Stimulated activated CD8-positive, alpha-beta memory T cell treated with anti-CD3 and anti-CD28 coated beads, Interleukin-4, amount 100 ng/mL, for 4 hours (primary cell): ENCODE measurements at places on chromosomes 4 and X.

DNA sequence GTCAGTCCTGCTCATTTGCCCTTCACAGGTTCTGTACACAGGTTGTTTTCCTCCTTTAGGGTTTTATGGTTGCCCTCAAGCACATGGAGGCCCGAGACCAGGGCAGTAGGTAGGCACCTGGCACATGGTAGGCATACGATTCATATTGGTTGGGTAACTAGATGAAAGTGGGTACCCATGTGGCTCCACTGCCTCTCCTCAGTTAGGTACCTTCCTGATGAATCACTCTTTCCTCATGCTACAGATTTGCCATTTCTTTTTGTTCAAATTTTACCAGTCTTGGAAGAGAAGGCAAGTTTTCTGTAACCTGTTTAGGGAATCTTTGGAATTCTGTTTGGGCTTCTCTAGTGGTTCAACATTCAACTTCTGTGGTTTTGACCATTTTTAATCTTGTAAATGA lies 121.3 kb downstream of the FHIP1A start:
- DNase-seq, result no peak

DNA sequence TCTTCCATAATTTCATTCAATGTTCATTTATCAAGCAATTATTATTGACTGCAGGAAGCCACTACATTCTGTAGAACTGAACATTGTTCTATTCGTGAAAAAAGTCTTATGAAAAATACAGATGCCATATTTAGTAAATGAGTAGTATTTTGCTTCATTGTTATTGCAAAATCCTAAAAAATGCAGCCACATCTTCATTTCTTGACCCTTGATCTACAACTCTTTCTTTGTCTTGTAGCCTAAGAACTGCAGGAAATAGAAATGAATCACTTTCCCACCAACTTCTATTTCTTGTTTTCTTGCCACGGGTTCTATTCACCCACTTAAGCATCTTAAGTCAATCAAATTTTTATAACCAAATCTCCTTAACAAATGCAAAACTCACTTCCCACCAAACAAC lies 63.3 kb downstream of the KCNIP4 start:
- DNase-seq, result no peak

- no peak for DNase-seq
Measured at GRCh38 chrX:11409957-11410356, 116.7 kb downstream of the AMELX start.

DNA sequence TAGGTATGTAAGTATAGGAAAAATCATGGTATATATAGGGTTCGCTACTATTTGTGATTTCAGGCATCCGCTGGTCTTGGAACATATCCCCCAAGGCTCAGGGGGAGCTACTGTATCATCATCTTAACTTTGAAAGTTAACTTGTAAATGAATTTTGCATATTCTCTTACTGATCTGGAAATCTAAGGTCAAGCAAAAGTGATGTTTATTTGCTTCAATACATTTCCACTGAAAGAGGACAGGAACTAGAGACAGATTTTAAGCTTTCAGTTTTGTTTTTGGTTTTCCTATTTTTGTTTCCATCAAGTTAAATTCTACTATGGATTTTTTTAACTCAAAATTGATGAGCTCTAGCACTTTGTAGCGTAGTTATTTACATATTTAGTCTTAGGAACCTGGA lies 56.2 kb downstream of the NAF1 start:
- DNase-seq, result no peak

DNA sequence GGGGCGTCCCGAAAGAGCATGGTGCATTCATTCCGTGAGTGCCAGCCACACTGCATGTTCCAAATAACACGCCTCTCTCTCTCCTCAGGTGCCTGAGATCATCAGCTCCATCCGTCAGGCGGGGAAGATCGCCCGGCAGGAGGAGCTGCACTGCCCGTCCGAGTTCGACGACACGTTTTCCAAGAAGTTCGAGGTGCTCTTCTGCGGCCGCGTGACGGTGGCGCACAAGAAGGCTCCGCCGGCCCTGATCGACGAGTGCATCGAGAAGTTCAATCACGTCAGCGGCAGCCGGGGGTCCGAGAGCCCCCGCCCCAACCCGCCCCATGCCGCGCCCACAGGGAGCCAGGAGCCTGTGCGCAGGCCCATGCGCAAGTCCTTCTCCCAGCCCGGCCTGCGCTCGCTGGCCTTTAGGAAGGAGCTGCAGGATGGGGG lies 54.2 kb downstream of the PTTG2 start:
- no peak for DNase-seq

- no peak for DNase-seq
Measured at GRCh38 chr4:54423066-54423465, 194.0 kb downstream of the PDGFRA start.

DNA sequence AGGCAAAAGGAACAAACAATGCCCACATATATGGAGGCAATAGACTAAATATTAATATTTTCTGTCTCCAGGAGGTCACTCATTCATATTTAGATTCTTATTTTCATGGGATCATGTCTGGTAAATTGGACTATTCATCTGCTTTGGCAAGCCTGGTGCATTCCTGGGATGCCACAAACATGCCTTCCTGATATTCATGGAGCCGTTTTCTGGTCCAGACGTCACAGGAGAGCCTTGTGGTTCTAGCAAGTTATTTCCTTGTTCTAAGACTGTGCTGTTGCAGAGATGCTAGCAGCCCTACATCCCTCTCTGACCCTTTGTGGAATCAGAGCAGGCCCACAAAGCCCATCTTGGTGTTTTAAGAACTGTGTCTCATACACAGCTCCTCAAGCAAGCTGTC lies 16.1 kb upstream of the EXOSC9 start:
- DNase-seq, result no peak

DNA sequence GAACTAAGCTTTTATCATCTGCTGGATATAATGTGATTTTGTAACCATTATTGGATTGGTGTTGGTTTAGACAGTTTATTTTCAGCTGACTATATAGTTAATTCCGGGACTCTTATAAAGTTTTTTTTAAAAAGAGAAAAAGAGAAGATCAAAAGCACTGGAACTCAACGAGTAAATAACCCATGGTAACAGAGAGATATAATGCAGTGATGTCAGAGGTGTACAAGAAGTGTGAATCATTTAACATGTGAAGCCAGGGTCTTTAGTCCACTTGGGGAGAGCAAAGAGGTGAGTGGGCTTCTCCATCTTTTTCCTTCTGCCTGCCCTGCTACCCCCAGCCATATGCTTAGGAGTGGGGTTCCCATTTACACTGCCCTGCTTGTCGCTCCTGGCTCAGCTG lies 3.2 kb downstream of the TMEM165 start:
- DNase-seq, result no peak

DNA sequence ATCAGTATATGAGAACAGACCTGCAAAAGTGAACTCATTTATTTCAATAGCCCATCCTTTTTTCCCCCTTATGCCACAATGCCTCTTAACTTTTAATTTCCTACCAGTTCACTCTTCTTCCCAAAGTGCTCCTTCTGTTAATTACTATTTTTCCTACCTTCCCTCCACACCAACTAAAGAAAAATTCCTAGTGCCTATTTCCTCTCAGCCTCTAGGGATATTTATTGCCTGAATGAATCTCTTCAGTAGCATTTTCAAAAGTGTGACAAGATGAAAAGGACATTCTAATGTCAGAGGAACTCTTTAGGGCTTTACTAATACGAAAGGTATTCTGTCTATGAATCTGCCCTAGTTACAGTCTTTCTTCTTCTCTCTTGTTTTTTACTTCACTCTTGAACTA lies 181.1 kb upstream of the SPRY1 start:
- DNase-seq, result no peak

DNA sequence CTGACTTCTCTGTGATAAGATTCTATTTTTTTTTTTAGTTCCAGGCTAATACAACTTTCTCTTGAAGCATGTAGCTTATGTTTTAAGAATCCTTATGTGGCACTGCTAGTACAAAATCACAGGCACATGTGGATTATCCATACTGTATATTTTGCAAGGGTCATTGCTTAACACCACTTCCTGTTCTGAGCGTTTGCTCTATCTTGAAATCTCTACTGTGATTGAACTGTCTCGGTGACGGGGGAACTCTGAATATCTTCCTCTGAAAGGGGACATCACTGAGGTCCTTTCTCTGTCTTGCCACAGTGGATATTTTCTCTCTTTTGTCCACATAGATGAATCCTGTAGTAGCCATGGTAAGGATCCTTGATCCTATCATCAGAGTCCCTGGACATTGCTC lies 2.1 kb upstream of the WFS1 start:
- no peak for DNase-seq

DNA sequence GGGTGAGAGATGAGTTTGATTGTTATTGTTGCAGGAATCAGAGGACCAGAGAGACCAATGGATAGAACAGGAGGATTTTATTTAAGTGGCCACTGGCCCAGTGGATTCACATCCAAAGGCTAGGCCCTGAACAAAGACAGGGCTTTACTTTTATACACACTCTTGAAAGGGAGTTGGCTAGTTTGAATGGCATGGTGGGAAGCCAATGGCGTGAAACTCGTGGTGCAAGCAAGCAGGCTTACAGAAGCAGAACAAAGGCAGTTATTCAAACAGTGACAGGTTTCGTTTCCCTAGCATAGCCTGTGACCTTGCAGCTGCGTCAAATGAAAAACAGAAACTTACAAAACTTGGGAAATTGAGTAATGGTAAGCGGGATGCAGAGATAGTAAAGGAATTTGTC lies 110.2 kb upstream of the PRDX4 start:
- DNase-seq, result no peak

GRCh38 chrX:31546126-31546525 lies 474.3 kb upstream of the FTHL17 start:
- no peak for DNase-seq

- no peak for DNase-seq
Measured at GRCh38 chrX:153379971-153380581, 21.1 kb downstream of the PNMA6E start.

- DNase-seq, result no peak
Measured at GRCh38 chr4:150072906-150073714, 5.1 kb upstream of the DCLK2 start.

DNA sequence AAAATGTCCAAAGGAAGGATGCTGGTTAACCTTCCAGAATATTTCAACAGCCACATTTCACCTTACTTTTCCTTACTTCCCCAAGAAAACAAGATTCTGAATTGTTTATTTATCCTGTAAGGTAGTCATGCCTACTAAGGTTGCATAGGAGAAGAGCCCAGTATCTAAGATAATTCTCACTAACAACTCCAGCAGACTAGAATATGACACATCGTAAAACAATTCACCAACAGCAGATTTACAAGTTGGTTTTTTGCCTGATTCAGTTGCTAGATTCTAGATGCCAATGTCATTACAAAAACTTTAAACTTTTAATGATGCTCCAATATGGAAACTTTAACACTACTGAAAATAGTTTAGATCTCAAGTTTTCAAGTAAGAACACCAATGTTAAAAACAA lies 176.4 kb downstream of the IL13RA2 start:
- no peak for DNase-seq

- DNase-seq, result no peak
Measured at GRCh38 chr4:62619971-62620370, 1419.8 kb downstream of the ADGRL3 start.
